ENCODE measurements at places on chromosomes 11 and 22.

DNA sequence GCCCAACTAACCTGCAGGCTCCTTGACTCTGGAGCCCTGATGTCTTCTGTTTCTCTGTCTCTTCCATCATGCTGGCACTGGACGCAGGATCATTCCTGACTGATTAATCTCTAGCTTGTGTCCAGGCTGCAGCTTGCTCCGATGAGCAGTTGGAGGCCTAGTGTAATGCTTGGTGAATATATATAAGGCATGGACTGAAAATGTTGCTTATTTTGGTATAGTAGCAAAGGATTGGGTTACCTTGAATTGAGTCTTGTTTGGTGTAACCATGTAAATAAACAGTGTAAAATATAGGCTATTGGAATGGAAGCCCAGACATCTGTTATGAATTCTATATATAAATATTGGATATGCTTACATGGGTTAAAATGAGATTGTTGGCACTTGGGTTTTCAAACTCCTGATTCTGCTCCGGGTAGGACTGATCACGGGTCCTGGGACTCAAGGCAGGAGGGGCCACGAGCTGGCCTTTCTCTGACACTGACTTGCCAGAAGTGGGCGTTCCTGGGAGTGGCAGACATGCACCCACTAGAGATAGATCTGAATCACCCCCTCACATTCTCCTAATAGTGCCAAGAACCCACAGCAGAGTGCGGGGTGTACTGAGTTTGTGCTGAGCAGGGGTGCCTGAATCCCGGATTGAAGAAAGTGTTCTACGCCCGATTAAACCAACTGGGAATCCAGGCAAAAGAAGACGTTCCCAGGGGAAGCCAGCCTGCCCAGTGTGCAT is 25.8 kb downstream of the LRP5 start:
- no peak for DNase-seq

DNA sequence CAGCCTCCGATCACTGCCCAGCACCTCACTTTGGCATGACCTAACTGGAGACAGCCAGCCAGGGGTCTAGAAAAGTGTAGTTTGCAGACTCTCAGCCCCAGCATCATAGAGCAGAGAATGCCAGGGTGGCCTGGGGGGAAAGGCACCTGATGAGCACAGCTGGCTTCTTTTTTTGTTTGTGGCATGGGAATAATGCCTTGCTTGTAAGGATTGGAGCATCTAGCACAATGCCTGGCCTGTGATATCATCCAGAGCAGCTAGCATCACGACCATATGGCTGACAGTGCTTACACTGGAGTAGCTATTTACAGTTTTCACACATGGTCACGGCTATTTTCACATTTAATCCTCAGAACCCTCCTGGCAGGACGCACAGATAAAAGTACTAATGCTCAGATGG is 594.8 kb upstream of the B3GAT1 start:
- DNase-seq, result no peak

GRCh38 chr11:112173152-112173551 is 2.2 kb upstream of the BCO2 start:
- DNase-seq, result no peak

- DNase-seq, result no peak
Measured at GRCh38 chr11:58776891-58777710, 45.4 kb upstream of the GLYAT start.

GRCh38 chr11:33027846-33028536 is 11.4 kb upstream of the TCP11L1 start:
- DNase-seq, result no peak

DNA sequence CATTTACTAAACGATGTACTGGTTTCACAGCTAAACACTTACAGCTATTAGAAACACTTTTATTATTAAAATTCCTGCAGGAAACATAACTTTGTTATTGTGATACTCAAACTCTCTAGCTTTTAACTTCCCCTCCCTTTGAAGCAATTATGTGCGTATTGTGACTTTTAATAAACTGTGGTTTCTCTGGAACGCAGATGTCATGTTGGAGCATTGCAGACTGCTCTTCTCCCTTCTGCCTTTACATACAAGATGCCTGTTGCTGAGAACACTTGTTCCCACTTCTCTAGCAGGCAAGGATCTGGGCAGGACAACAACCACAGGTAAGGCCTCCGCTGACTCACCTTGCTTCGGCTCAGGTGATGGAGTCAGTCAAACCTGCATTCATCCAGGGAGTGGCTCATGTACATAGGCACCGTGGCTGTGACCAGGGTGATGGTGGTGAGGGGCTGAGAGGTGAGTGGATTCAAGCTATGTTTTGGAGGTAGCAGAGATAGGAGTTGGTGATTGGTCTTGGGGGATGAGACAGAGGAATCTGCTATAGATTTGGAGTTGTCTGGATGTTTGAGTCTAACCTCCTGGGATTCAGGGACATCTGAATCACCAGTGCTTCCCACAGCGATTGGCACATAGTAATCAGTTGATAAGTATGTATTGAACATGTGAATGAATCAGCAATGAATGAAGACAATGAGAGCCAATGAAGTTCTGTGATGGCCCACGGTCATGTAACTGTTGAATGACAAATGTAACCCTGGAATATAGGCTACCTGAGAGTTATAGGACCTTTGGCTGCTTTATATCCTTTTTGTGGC is 106.0 kb downstream of the ADAMTS15 start:
- DNase-seq, result no peak

DNA sequence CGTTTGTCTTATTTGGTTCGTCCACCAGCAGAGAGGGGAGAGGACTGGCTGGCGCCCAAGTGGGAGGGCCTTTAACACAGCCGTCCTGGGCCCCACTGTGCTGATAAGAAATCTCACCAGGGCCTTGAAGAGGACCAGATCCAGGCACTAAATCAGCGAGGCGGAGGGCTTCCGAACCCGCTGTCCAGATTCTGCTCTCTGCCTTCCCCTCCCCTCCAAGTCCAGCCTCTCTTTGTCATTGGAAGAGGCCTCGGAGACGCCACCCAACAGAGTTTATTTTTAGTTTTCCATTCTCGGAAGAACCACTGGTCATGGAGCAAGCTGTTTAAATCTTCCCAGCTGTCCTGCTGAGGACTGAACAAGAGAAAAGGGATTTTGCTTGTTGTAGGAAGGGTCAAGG is 9.3 kb upstream of the FXYD6 start:
- DNase-seq, result no peak

- no peak for DNase-seq
Measured at GRCh38 chr11:19460718-19461405, 220.1 kb upstream of the E2F8 start.

GRCh38 chr11:67671211-67671520 is 3.3 kb downstream of the ALDH3B2 start:
- DNase-seq, result no peak

- DNase-seq, result no peak
Measured at GRCh38 chr11:12139144-12139881, 28.9 kb downstream of the MICAL2 start.

DNA sequence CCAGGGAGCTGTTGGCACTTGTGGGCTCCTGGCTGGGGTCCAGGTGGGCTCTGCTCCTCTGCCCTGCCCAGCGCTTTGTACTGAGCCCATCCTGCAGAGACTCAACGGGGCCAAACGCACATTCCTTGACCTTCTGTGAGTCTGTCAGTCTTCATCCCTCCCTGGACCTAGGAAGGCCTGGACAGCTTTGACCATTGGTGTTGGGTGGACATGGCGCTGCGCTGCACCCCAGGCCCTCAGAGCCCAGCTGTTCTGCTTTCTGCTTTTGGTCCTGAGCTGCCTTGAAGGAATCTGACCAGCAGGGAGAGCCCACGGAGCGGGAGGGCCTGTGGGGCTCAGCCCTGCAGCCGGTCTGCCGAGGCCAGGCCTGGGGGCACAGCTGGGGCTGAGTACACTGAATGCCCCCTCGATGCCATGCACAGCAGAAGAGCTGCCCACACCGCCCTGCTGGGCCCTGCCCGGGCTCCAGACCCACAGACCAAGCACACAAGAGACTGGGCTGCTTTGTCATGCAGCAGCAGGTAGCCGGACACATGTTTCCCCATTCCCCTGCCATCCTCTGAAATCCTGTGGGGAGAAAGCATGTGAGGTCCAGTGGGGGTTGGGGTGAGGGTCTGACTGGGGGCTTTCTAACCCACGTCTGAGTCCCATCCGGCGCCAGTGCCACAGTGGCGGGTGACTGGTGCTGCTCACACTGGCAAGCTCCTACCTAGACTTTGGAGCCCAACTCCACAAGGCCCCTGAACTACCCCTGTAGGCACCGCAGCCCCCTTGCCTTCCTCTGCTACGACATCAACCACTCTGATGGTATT is 24.1 kb upstream of the CCDC188 start:
- DNase-seq, result no peak

- DNase-seq, result no peak
Measured at GRCh38 chr22:19060356-19061009, 61.7 kb downstream of the DGCR2 start.

DNA sequence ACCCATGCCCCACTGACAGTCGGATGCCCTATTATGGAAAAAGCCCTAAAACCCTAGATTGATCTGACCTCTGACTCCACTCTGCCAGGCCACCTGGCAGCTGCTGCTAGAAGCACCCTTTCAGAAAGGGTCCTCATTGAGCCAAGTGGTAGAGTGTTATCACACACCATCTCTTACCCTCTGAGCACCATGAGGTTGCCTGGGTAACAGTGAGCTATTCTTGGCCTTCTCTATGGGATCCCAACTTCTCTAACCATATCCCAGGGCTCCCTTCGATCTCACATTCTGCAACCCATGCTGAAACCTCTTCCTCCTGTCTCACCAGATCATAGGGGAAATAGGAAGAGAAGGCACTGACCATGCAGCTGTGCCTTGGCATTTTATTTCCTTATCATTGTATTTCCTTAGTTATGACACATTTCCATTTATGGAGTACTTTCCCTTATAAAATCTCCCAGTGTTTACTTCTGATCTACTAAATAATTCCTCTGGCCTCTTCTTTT is 52.7 kb downstream of the MPPED2 start:
- DNase-seq, result no peak

DNA sequence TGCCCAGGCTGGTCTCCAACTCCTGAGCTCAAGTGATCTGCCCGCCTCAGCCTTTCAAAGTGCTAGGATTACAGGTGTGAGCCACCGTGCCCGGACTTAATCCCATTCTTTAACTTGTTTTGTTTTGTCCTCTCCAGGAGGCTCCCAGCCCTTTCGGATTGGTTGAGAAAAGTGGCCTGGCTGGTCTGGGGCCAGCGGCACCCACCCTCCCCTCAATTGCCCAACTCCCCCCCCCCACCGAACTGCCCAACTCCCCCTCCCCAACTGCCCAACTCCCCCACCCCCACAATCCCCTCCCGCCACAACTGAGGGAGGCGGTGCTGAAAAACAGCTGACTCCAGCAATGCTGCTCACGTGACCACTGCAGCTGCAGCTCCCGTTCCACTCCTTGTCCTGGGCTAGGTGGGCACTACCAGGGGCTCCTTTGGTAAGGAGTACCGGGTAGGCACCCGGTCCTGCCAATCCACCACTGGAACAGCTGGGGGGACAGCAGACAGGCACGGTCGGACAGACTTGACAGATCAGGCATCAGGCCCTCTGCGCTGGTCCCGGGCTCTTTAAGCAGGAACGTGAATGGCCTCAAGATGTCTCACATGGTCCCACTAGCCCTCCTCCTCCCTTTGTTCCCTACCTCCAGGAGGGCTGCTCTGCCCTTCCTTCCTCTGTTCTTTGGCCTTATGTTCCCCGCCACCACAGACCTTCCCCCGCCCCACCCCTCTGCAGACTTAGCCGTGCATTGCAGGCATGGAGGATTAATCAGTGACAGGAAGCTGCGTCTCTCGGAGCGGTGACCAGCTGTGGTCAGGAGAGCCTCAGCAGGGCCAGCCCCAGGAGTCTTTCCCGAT is at the start of gene TCN2:
TCN2 (plus strand) TSS at position 720 of the 845 bp plus-strand sequence. CDS start 158 bp downstream, outside the sequence.
- DNase-seq, result no peak

GRCh38 chr11:10375280-10375971 is 70.6 kb downstream of the ADM start:
- no peak for DNase-seq

DNA sequence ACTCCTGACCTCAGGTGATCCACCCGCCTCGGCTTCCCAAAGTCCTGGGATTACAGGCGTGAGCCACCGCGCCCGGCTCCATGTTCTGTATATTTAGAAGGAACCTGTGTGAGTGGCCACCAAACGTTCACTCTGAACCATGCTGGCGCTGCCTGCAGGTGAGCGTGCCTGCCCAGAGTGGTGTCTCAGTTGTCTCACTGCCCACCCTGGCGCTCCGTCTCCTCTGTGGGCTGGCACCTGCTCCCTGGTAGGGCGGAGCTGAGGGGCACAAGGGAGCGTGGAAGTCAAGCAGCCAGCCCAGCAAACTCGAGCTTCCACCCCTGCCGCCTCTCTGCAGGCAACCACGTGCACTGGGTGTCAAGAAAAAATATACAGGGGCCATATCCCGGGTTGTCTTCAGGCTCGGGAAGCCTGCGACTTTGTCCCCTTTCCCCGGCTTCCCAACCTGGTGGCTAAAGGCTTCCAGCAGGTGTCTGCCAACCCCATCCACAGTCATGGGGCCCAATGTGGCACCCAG is 16.7 kb downstream of the TXN2 start:
- DNase-seq, result no peak

- no peak for DNase-seq
Measured at GRCh38 chr22:17695986-17696385, 57.4 kb downstream of the BCL2L13 start.

Measured in T-helper 2 cell (primary cell).